ENCODE measurements at places on chromosomes 3 and 15.

- no peak for DNase-seq
Measured at GRCh38 chr3:11136830-11137626, 17.3 kb upstream of the HRH1 start.

GRCh38 chr3:78183906-78184599, 1144.2 kb downstream of the ROBO2 start:
- no peak for DNase-seq

GRCh38 chr3:114389156-114389555, 95.3 kb downstream of the TIGIT start:
- DNase-seq = no peak

DNA sequence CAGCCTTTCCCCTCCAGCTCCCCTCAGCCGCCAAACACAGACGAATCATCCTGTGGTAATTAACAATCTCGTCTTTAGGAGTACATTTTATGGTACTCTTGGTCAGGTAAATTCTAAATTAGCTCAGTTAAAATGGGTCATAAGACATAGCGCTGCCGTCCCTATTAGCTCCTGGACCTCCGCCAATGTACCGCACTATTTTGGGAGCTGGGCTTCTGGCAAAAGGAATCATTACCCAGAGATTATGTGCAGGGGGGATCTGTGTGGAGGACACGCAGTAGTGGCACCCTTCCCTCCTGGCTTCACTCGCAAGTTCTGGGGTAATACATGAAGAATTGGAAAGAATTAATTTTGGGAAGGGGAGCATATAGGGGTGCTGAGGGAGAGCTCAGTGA, 68.6 kb upstream of the ONECUT1 start:
- DNase-seq = no peak

GRCh38 chr3:154584974-154585373, 155.0 kb upstream of the GPR149 start:
- DNase-seq = no peak

GRCh38 chr15:101411085-101411484, 78.4 kb downstream of the PCSK6 start:
- DNase-seq = no peak

DNA sequence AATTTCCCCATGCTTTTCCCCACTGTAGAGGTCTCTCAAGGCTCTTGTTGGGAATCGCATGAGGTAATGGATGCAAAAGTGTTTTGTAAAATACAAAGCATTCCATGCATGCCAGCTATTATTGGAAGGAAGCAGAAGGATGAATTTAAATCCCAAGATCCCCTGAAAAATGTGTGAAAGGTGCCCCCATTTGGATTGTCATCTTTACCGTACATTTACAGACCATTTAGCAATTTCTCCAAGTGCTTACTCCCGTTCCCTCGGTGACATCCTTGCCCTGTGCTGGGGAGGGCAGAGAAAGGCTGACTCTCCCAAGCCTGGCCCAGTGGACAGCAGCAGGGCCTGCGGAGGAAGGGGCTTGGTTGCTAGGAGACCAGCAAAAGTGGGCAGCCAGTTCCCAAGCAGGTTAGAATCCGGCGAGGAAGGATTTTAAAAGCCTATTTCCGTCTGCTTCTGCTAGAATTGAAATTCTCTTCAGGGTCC, 31.1 kb upstream of the NEO1 start:
- DNase-seq = no peak

DNA sequence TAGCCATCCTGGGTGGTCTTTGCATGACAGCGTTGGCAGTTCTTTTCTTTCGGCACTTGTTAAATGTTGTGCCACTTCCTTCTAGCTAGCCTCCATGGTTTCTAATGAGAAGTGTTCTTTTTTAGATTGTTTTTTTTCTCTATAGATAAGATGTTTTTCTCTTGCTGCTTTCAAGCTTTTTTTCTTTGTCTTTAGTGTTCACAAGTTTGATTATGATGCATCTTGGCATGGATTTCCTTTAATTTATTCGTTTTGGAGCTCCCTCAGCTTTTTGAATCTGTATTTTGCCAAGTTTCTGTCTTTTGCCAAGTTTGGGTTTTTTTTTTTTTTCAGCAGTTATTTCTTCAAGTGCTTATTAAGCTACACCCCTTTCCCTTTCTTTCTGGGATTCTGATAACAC, 53.1 kb downstream of the TM2D3 start:
- no peak for DNase-seq

GRCh38 chr15:47983533-47983932, 137.3 kb upstream of the SLC24A5 start:
- no peak for DNase-seq

GRCh38 chr15:71185706-71186105, 70.4 kb downstream of the THSD4 start:
- no peak for DNase-seq

DNA sequence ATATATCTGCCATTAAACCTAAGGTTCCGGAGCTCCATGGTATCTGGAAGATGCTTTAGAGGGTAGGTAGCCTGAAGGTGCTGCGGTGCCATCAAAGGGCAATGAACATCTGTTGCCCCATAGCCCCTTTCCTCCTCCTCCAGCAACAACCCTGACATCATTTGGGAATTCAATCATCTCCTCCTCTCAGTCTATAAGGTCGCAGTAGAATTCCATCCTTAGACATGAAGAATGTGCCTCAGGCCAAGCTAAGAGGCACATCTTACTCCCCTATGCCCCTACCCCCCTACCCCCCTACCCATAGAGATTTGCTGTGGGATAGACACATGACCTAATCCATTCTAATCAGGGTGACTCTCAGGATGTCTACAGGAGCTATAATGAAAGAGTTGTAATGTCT, 1099.7 kb upstream of the CFAP20DC start:
- no peak for DNase-seq

DNA sequence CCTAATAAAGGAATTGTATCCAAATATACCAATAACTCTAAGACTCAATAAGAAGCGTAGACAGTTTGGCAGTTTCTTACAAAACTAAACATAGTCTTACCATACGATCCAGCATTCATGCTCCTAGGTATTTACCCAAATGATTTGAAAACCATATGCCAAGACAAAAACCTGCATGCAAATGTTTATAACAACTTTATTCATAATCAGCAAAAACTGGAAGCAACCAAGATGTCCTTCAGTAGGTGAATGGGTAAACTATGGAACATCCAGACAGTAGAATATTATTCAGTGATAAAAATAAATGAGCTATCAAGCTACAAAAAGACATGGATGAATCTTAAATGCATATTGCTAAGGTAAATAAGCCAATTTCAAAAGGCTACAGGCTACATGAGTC, 58.4 kb downstream of the SYN2 start:
- no peak for DNase-seq

DNA sequence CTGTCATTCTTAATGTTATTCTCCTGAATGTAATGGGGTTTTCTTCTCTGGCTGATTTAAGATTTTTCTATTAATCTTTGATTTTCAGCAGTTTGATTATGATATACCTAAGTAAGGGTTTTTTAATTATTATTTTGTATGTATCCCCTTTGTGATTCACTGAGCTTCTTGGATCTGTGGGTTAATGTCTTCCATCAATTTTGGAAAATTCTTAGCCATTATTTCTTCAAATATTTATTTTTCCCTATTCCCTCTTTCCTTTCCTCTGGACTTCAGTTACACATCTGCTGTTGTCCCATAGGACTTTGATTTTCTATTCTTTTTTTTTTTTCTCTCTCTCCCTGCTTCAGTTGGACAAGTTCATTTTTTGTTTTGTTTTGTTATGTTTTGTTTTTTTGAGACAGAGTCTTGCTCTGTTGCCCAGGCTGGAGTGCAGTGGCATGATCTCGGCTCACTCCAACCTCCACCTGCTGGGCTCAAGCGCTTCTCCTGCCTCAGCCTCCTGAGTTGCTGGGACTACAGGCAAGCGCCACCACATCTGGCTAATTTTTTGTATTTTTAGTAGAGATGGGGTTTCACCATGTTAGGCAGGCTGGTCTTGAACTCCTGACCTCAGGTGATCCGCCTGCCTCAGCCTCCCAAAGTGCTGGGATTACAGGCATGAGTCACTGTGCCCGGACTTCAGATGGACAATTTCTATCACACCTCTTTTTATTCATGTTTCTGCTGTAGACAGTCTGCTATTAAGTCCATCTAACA, 40.6 kb downstream of the XYLB start:
- no peak for DNase-seq

- DNase-seq = no peak
Measured at GRCh38 chr3:13174011-13174802, 101.0 kb upstream of the IQSEC1 start.

DNA sequence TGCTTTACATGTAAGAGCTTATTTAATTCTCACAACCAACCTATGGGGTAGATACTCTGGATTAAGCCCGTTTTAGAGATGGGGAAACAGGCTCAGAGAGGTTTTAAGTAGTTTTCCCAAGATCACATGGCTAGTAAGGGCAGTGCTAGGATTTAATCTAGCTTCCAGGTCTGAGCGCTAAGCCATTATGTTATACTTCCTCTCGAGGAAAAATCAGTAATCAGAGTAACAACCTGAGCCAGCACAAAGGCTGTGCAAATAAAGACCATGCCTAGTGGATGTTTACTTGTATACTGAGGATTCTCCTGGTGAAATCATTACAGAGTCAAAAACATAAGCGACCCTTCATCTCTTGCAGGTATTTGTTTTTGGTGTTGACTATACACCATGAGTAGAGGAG, 9.0 kb downstream of the FSTL1 start:
- no peak for DNase-seq

- DNase-seq = peak; percentile 52
Measured at GRCh38 chr15:69979262-69979661, 118.5 kb downstream of the TLE3 start.

- DNase-seq = no peak
Measured at GRCh38 chr15:28106294-28107110, 7.4 kb upstream of the OCA2 start.

GRCh38 chr3:5055357-5056110, 66.6 kb upstream of the ARL8B start:
- DNase-seq = no peak
